ENCODE measurements at places on chromosomes 1 and 21.

DNA sequence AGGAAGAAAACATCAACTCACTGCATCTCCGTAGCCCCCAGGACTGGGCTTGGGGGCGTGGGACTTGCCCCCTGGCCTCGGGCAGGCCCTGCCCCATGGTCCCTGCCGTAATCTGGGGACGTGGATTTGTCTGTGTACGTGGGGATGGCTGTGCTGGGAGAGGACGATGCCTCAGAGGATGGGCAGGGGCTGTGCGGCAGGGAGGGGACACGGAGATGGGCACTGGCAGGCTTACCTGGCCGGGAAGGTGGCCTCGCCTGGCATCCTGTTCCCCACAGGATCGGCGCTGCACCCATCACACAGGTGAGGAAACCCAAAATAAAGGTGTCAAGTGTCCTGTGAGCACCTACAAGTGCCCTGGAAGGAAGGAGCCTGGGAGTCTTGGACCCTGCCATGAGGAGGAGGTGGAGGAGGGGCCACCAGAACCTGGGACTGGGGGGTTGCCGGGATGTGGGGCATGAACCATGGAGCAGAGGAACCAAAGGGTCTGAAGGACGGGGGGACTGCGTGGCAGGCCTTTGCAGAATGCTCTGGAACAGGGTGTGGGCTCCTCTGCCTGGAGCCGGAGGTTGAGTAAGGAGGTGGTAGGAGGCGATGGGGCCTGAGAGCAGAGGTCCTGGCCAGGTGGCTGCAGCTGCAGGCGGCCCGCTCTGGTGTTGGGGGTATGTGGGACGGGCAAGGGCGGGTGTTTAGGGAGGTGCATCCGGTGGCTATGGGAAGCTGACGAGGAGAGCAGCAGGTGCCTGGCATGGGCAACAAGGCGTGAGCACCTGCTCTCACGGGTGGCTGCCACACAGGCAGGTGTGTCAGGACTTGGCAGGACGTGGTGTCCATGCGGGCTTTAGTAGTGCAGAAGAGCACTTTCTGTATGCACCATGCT lies 27.8 kb upstream of the LRRC3 start:
- DNase-seq = no peak

GRCh38 chr1:16235944-16236510 lies 956 bp downstream of the CPLANE2 start:
- no peak for DNase-seq

DNA sequence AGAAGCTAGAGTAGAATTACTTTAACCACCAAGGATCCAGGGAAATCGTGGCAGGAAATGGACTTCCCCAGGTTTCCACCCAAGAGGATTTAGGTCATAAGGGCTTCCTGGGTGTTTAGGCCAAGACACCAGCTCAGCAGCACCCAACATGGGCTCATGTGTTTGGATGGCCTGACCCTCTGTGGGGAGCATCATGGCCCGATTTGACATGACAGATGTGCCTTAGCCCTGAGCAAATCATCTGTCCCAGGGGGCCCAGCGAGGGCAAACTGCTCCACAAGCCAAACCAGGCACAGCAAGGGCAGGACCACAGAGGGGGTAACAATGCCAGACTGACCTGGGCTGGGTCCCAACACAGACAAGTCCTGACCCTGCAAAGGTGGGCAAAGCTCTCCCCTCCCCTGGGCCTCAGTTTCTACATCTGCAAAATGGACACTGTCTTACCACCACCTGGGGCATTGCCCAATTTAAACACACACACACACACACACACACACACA lies 232.8 kb downstream of the MATN1 start:
- DNase-seq = no peak

DNA sequence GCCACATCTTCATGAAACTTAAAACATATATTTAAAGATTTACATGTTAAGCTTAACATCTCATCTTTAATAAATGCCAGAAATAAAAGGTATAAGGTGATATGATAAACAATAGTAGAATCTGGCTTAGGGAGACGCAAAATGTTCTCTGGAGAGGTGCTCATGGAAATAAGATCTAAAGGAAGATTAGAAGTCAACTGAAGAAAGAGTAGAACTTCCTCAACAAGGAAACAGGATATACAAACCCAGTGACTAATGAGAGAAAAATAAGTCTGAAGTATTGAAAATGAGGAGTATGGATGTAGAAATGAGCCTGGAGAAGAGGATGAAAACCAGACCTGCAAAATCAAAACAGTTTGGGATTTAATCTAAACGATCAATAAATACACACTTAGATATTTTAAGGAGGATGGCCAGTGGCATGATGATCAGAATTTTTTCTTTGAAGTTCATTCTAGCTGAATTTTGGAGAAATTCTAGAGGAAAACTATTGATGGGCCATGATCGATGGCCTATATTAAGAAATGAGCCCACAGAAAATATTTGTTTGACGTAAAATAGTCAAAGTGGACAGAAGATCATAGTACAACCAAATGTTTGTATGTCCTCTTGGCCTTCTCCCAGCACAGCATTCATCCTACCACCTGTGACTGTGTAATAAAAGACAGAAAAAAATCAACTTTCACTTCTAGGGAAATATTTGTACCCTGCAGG lies 387.9 kb upstream of the PTBP2 start:
- DNase-seq = no peak

DNA sequence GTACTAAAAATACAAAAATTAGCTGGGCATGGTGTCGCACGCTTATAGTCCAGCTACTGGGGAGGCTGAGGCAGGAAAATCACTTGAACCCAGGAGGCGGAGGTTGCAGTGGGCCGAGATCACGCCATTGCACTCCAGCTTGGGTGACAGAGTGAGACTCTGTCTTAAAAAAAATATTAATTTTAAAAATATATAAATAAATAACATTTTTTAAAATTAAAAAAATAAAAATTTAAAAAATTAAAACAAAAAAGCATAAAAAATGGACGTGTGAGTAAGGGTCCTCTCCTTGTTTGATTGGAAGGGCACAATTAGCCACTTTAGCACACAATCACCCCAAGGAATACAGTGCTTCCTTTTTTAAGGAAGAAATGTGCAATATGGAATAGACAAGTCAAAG lies 18.6 kb downstream of the EBNA1BP2 start:
- DNase-seq = no peak

DNA sequence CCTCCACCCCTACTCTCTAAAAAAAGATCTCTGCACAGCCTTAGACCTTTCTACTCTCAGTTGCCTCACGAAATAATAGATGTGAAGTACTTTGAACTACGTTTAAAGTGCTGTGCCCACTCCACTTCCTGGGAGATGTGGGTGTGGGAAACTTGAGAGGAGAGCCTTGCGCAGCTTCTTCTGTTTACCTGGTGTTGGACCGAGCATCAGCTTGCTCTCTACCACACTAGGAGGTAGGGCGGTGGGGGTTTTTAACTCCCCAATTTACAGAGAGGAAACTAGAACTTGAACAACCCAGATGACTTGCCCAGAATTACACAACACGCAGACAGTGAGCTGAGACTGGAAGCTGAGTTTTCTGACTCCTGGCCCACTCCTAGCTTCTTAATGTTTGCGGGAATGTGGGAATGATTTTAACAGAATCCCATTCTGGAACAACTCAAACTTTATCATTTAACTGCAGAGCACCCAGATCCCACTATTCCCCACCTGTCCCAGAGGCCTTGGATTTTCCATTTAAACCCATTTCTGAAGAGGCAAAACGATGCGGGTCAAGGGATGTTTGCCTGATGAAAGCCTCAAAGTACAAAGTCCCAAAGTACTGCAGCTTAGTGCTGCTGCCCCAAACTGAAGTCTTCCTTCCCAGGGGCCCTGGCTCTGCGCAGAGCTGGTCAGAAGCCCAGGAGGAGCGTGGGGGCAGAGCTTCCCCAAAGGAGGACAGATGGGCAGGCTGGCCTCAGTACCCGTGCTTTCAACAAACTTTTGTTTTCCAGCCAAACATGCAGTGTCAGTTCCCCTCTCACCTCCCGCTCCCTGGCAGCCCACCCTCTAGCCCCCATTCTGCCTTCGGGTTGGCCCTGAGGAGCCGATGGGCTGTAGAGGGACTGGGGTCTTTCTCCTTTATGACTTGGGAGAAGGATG lies 19.0 kb downstream of the BTG2 start:
- no peak for DNase-seq

DNA sequence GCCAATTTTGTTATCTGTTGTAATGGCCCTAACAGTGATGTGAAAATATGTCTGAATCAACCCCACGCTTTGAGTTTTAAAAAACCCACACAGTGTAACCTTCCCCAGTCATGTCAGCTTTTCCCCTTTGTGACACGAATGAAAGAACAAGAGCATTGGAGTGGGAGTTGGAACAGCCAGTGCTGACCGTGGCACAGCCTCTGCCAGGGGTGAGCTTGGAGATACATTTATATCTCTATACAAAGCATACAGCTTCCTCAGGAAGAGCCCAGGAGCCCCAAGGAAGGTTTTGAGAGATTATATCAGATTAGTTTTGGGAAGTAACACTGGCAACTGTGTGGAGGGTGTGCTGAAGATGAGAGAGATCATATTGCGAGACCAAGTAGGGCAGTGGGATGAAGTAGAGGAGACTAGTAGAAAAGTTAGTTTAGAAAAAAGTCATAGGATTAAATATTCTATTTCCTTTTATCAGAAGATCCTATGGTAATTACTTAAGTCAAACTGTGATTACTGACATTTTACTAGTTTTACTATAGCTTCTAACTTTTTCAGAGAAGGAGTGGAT lies 15.9 kb downstream of the LRRC8B start:
- DNase-seq = no peak

DNA sequence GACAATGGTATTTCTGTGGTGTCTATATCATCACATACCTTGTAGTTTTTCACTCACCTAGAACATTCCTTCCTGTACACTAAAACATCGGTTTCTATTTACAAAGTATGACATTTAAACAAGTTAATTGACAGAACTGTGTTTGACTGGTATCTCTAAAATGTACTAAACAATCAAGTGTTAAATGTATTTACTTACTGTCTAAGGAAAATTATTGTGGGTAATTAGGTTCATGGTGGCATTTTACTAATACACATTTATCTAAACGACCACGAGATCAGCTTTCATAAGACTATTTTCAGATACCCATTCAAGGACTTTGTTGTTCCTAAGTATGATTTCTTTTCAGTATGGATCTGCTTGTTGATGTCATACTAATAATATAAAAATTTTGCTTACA lies 115.2 kb downstream of the ADGRL2 start:
- no peak for DNase-seq

GRCh38 chr1:2552189-2552588 lies 4.0 kb upstream of the TNFRSF14 start:
- DNase-seq = no peak

- DNase-seq = no peak
Measured at GRCh38 chr1:214251354-214251753, 29.6 kb upstream of the SMYD2 start.

GRCh38 chr1:91273875-91274274 lies 130.8 kb downstream of the HFM1 start:
- no peak for DNase-seq

- no peak for DNase-seq
Measured at GRCh38 chr1:94528299-94528698, 13.3 kb downstream of the F3 start.

- no peak for DNase-seq
Measured at GRCh38 chr1:111099289-111099688, 40.6 kb downstream of the DRAM2 start.

GRCh38 chr1:31715873-31716220 lies 12.0 kb upstream of the COL16A1 start:
- DNase-seq = no peak

DNA sequence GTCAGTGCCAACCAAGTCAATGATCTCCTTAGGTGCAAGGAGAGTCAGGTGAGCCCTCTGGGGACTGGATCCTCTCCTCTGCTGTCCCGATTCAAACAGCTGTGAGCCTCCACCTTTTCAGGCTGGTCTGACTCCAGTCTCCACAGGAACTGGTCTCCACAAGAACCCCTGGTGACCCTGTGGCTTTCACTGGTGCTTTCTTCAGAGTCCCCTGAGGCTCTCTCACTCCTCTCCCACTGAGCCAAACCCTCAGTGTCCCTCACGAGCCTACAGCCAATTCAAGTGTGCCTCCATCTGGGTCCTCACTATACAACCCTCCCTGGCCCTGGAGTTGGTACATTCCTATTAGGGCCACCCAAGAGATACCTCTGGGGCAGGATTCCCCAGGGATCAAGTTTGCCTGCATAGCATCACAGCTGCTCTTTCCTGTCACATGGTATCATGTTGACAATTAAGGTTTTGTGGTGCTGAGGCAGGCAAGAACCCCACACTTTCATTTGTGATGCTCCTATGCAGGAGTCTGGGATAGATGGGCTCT lies 5.2 kb upstream of the NGF start:
- no peak for DNase-seq

- DNase-seq = no peak
Measured at GRCh38 chr21:35340273-35340672, 291.2 kb upstream of the RUNX1 start.

DNA sequence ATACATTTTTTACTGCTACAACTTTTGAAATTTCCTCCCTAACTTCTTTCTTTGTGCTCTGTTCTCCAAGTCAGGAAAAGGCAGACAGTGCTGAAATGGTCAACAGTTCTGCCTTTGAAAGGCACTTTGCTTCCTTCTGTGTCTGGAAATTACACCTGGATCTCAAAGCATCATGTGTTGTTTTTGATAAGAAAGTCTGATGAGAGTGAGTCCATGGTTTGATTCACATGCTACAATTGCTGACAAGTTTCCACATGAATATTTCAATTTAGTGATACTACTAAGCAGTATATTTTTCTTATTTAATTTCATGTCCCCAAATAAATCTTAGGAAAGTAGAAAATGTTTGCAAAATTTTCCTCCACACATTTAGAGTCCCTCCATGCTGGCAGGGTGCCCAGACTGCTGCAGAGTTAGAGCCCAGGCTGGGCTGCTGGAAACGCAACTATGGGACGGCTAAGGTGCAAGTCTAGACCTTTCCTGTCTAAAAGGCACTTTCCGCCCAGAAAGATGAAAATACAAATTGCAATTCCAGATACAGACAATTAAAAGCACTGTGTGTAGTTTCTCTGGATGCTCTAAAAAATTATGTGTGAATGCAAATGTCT lies 96.6 kb upstream of the RUNX1 start:
- DNase-seq = no peak

DNA sequence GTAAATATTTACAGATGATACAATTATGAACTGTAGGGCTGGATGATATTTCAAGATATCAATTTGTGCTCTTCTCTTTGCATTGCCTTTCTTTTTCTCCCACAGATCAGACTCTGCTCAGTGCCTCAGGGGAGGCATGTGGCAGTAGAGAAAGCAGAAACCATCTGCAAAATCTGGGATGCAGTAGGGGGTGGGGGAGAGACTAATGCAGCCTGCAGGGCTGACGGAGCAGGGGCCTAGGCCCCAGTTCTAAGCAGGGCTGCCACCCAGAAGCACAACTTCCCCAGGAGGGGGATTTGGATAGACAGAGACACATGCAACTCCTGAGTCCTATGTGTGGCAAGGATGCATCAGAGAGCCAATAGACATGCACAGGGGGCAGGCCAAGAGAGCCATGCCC lies 511.6 kb downstream of the SMYD3 start:
- DNase-seq = no peak

- DNase-seq = no peak
Measured at GRCh38 chr1:225635649-225636048, 17.3 kb downstream of the ENAH start.
